Germinal center (tissue), 1 donor: ENCODE measurements at places on chromosomes 6 and 20.

GRCh38 chr6:35445691-35446090 is 6.4 kb upstream of the FANCE start:
- DNase-seq: no peak

- peak; percentile 29 for DNase-seq
Observed at GRCh38 chr6:144343701-144344428, 58.7 kb downstream of the UTRN start.

DNA sequence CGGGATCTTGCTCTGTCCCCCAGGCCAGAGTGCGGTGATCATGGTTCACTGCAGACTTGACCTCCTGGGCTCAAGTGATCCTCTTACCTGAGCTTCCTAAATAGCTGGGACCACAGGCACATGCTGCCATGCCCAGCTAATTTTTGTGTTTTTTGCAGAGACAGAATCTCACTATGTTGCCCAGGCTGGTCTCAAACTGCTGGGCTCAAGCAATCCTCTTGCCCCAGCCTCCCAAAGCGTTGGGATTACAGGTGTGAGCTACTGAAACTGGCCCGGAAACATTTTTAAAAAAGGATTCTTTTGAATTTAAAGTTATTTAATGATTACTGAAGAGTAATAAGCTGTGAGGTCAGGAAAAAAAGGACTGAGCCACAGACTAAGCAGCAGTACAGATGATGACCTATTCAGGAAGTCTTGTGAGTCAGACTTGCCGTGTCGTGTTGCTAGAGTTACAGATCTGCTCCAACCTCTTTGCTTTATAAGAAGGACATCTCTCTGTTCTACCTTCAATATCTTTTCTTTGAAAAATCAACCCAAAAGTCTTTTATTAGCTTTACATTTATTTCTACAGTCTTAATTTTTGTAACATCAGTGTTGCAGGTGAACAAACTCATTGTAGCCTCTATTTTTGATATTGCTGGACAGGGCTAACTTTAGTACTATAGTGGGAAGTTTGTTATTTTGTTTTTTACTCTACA is 108.7 kb downstream of the NCOA3 start:
- no peak for DNase-seq

GRCh38 chr6:53984163-53984562 is 127.1 kb upstream of the MLIP start:
- no peak for DNase-seq

GRCh38 chr6:134002821-134003220 is 49.6 kb downstream of the SLC2A12 start:
- DNase-seq: no peak

DNA sequence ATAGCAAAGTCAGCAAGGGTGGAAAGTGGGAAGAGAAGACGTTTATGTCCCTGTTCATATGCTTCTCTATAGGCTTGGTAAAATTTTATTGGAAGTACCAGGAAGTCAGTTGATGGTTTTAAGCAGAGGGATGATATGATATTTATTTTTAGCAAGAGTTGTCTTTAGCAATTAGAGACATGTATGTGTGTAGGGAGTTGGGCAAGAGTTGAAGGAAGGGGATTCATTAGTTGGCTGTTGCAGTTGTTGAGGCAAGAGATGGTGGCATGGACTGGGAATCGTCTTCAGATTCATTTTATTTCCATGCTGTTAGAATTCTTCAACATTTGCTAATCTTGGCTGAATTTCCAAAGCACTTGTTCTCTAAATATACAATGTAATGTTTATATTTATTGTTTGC is 85.6 kb downstream of the QKI start:
- no peak for DNase-seq

DNA sequence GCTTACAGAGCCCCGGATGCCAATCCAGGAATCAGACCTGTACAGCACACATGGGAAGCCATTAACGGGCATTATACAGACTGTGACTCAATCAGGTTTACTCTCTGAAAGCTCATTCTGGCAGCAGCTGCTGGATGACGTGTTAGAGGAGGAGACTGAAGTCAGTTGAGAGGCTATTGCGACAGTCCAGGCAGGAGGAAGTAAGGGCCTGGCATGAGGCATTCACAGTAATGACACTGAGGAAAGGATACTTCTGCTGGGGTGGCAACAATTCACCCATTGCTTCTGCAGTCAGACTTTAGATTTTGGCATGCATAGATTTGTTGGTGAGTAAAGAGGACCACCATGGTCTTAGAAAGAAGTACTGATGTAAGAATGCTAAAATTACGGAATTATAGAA is 151.0 kb upstream of the HEY2 start:
- DNase-seq: peak; percentile 10

DNA sequence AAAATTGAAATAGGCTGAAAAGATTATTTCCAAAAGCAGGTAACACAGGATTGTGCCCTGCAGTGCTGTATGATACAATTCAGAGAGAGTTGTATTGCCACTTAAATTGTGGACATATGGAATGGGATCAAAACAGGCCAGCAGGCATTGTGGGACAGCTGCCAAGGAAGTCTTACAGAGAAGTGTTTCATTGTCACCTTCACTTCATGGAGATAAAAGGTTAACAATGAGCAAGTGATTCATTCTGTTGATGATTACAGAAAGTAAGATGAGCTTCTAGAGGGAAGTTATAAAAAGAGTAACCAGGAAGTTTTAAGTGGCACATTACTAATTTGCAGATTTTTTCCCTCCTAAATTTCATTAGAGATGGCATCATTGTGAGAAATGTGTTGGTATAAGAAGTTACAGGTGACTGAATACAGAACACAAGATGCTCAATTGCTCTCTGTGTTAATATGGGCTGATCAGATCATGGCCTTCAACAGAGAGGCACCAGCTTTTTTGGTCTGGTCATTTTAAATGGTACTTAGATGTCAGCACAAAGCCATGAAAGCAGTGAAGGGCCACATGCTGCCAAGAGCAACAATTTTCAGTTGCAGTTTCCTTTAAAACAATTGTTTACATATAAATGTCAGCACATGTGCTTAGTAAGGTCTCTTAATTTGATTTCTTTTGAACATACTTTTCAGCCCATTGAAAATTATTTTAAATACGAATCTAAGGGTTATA is 402.5 kb upstream of the FKBP1C start:
- DNase-seq: no peak

GRCh38 chr6:15348528-15348927 is 102.7 kb downstream of the JARID2 start:
- no peak for DNase-seq

GRCh38 chr20:46323557-46323956 is 15.3 kb upstream of the CDH22 start:
- no peak for DNase-seq

- no peak for DNase-seq
Observed at GRCh38 chr6:104955927-104956730, 778 bp upstream of the LIN28B start.

GRCh38 chr20:46332373-46333160 is 24.3 kb upstream of the CDH22 start:
- DNase-seq: no peak

DNA sequence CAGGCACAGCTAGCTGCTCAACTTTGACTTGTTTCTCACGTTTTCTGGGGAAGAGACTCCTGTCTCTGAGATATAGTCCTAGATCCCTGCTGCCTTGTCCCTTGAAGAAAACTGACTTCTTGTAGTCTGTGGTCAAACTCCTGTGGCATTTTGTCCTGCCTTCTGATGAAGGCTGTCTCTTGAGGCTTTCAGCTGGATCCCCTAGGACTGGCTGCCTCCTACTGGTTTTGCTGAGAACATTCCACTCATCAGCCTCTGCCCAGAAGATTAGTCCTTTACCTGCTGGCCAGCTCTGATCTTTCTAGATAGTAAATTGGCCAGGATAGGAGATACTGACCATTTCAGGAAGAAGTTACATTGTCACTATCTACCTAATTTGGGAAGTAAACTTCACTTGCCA is 71.9 kb upstream of the CNR1 start:
- DNase-seq: peak; percentile 45

GRCh38 chr6:63571361-63572043 is 778 bp upstream of the LOC128125822 start:
- DNase-seq: peak; percentile 29

DNA sequence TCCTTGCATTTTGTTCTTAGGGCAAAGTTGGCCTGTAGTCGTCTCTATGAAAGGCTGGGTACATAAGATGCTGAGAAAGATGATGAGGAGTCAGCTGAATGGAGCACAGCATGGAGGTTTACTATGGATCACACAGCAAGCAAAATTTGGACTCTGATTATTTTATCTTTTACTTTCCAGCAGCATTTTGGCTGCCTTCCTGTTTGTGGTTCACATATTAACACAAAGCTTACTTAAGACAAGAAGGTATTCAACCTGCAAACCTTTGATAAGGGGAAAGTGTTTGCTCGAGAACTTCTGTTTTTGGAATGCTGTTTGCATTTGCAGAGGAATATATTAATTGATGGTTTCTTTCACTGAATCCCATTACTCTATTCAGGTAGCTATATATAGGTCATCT is 103.1 kb upstream of the ENPP5 start:
- DNase-seq: no peak

- DNase-seq: no peak
Observed at GRCh38 chr20:61652146-61652545, 400.1 kb downstream of the CDH4 start.

- DNase-seq: no peak
Observed at GRCh38 chr20:58967652-58968429, 13.2 kb upstream of the NELFCD start.

- DNase-seq: no peak
Observed at GRCh38 chr6:49430187-49430586, 32.9 kb downstream of the MMUT start.

- no peak for DNase-seq
Observed at GRCh38 chr20:3082955-3083952, 1.3 kb downstream of the AVP start.

DNA sequence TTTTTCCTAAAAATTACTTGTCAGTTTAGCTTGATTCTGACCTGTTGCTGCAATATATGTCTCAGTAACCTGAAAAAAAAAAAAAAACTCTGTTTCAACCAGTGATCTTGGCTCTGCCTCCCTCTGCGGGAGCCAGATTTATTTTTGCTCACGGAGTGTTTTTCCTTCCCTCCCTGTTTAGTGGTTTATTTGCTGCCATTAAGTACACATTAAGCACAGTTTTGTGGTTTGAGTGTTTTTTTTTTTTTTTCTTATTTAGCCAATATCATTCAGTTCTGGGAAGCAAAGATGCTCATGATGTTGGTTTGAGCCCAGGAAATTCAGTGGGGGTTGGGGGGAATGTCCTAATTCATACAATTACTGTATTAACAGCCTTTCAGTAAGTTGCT is 110.1 kb upstream of the GPR6 start:
- DNase-seq: no peak

GRCh38 chr6:87917886-87918285 is 129.8 kb upstream of the SPACA1 start:
- DNase-seq: no peak

DNA sequence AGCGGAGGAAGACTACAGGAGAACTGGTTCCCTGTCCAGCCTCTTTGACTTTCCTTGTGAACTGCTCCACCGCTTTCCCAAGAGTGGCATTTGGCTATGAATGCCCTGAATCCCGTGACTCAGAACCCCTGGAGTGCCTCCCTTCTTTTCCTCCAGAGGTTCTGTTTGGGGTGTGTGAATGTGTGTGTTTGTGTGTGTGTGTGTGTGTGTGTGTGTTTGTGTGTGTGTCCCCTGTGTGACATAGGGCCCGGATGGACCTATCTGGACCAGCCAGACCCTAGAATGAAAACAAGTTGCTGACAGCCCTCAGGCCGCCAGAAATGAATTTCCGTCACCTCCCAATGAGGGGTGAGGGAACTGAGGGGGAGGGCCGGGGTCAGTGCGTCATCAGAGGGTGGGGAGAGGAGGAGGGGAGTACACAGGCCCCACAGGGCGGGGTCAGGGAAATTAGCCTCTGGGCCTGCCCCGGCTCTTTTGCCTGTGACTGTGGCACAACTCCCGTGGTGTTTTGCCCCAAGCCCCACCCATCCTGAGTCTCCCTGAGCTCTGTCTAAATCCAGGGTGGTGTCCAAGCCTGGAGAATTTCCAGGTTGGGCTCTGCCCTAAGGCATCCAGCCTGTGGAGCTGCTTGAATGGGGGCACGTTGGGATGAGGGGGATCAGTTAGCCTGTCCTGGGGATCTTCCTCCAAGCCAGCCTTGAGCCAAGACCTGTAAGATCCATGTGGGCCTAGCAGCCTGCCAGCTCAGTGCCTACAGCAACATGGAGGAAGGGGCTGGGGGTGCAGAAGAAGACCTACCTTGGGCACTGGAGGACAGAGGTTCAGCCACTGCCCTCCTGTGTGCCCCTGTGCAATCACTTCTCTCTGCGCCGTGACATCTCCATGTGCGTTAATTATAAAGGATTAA is 15.2 kb upstream of the MRPS18A start:
- DNase-seq: peak; percentile 51

DNA sequence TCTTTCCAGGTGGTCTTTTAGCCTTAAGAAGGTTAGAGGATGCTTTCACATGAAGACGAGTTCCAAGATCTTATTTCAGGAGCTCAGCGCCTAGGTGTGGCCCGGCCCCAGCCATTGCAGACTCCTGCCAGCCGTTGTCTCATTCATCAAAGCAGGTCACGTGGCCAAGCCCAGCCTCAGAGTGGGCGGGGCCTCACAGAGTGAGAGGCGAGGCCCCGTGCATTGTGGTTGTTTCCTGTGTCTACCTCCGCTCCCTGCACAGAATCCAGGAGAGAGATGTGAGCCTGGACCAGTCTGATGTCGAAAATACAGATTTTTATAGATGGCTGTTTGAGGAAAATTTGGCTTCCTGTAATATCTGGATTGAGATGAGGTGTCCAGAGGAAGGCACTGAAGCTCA is 49.2 kb upstream of the CST5 start:
- no peak for DNase-seq

DNA sequence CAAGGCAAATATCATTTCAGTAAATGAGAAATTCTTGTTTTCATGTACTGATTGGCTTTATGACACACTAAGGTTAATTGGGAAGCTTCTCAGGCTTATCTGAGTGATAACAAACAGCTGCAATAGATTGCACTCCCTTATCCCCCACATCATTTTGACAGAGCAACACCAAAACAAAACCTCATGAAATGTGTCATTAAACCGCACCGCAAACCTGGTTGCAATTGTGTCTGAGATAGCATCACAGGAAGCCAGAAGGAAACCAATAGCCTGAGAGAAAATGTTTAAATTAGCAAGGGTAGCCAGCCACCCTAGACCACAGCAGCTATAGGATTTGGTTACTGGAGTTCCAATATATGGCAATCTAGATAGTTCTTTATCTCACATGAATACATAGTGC is 31.6 kb upstream of the LAMA4 start:
- DNase-seq: no peak
